ENCODE measurements at places on chromosomes 7 and 10.

GRCh38 chr10:127896590-127896989 is 3.8 kb upstream of the CLRN3 start:
- no peak for DNase-seq

GRCh38 chr7:2641406-2642393 is 9.9 kb downstream of the TTYH3 start:
- peak; percentile 99 for DNase-seq

GRCh38 chr10:4191354-4191753 is 406.3 kb upstream of the KLF6 start:
- DNase-seq = no peak

- no peak for DNase-seq
Observed at GRCh38 chr10:84581976-84582375, 253.6 kb downstream of the CCSER2 start.

DNA sequence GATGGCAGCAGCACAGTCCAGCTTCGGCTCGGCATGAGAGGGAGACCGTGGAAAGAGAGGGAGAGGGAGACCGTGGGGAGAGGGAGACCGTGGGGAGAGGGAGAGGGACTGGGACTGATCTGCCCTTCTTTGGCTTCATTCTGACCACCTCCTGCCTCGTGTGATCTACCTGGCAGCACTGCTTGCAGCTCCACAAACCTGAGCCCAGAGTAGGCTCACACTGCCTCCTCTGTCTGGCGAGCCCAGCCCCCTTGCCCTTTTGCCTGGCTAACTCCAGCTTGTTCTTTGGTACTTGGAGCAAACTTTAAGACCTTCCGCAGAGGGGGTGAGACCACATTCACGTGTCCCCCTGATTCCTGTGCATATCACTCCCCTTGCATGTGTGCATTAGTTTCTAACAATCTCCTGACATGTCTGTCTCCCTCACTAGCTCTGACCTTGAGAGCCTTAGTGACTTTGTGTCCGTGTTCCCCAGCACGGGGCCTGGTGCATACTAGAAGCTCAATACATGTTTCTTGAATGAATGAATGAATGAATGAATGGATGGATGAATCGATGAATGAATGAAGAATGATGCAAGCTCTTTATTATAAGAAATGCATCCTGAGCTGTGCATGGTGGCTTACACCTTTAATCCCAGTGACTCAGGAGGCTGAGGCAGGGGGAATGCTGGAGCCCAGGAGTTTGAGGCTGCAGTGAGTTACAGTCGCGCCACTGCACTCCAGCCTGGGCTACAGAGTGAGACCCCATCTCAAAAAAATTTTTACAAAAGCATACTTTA is 31.2 kb downstream of the UBTD1 start:
- no peak for DNase-seq

DNA sequence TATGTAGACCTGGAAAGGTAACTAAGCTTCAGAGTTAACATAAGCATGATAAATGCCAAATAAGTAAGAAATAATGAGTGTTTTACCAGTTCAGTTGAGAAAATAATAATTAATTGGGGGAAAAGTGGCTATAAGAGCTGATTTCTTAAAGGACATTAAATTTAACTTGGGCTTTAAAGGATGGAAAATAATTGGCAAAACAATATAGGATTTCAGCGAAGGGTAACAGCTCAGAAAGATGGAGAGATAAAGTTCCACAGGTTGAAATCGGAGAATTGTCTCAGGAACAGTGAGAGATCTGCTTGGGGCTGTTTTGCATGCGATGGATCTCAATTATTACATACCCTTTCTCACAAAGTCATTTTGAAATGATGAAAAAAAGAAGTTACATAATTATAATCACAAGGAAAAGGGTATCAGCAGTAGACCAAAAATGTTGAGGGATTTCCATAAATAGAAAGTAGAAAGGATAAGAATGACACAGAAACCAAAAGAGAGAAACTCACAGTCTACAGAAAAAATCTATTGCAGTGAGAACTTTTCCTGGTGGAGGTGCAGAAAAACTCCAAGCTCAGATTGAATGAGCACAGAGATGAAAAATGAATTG is 40.1 kb upstream of the ITGB8 start:
- DNase-seq = no peak

Data from AG10803 (cell line).